ENCODE measurements at places on chromosomes 1 and 21. TPM values are rescaled to one million over a fixed set of nuclear protein-coding genes. Genes with fewer than 3 reads are reported as not detected.

DNA sequence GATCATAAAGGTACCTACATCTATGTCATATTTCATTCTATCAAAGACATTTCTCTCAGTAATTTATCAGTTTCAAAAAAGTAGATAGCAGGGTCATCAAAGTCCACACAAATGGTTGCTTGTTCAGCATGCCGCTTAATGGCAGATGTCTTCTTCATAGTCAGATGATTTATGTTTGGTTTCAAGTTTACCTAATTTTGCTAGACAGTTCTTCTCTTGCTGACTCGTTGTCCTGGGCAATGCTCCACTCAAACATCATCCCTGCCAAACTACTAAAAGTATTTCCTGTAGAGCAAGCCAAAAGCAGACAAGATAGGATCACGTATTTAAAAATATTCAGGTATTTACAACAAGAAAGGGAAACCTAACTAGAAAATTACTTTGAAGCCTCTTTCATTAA is 13.6 kb downstream of the NUP210L start:
- H3K4me3 ChIP-seq, result no peak overlapping the region
- no peaks in the 10 kb centered on the region for H3K36me3 ChIP-seq
- no peak for DNase-seq
- H3K4me1 ChIP-seq, result no peaks in the 10 kb centered on the region
- no peaks in the 10 kb centered on the region for H3K27me3 ChIP-seq

- H3K27ac ChIP-seq, result no peak overlapping the region
- no peaks in the 10 kb centered on the region for H3K36me3 ChIP-seq
- H3K27me3 ChIP-seq, result no peaks in the 10 kb centered on the region
- DNase-seq, result no peak
- H3K4me1 ChIP-seq, result peaks cover 13% of the 10 kb centered on the region
Measured at GRCh38 chr1:159884296-159884695, 15.7 kb downstream of the CFAP45 start.

CCDC27 gene
- total RNA-seq, result not detected

DNA sequence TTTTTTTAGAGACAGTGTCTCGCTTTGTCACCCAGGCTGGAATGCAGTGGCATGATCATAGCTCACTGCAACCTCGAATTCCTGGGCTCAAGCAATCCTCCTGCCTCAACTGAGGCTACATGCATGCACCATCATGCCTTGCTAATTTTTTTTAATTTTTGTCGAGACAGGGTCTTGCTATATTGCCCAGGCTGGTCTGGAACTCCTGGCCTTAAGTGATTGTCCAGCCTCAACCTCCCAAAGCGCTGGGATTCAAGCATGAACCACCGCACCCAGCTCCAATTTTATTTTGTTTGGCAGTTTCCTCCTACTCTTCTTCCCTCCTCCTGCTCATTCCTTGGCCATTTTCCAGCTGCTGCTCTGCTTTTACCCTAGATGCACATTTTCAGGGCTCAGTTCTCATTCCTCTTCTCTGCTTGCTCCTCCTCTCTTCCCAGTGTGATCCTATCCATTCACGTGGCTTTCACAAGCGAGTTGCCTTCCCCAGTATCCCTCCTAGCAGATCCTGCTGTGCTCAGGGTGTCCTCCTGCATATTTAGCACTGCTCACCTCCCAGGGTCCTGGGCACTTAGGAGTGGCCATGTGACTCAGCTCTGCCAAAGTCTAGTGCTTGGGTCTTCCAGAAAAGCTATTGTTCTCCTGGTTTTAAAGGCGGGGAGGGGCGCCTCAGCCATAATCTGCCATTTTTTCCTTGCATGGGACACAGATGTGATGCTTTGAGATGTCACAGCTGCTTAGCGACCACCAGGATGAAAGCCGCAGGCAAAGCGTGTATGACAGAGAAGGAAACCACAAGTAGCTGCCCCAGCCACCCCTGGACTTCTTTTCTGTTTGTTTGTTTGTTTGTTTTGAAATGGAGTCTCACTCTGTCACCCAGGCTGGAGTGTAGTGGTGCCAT is 33.7 kb downstream of the PSEN2 start:
- no peak overlapping the region for H3K27ac ChIP-seq
- no peaks in the 10 kb centered on the region for H3K27me3 ChIP-seq
- H3K4me1 ChIP-seq, result no peaks in the 10 kb centered on the region

DNA sequence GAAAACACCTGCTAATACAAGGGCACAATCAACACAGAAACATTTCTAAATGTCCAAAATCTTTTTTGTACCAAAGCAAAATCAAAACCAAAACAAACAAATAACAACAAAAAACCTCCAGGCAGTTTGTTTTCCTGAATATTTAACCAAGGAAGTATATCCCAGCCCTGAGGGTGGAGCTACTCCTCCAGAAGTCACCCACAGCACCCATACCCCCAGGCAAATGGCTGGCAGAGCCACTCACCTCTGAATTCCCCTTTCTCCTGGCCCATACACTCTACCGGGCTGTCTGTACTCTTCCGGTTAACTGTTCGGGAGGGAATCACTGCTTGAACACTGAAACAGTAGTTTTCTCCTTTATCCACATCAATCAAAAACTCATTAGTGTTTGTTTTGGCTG is 9.5 kb downstream of the F3 start:
- no peaks in the 10 kb centered on the region for H3K27me3 ChIP-seq
- peaks cover 15% of the 10 kb centered on the region for H3K4me1 ChIP-seq
- H3K36me3 ChIP-seq, result peaks cover 56% of the 10 kb centered on the region
- no peak overlapping the region for H3K27ac ChIP-seq
- no peak for DNase-seq

TNFRSF1B gene
- 67.0 TPM for total RNA-seq

DNA sequence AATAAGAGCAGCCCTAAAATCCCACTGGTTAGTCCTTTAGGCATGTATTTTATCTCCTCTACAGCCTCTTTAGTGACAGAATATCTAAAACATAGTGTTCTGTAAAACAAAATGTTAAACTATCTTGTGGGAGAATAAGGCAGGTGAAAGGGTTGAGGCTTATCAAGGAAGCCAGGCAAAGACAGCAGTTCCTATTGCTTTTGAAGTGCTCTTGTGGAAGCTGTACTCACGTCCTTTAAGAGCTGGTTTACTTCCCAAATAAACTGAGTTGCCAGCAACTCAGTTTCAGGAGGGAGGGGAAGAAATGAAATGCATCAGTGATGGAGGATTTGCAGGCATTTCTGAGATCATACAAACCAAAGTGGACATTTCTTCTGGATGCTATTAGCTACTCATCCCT is 529.6 kb upstream of the ZRANB2 start:
- no peak overlapping the region for H3K4me3 ChIP-seq
- H3K27me3 ChIP-seq, result no peaks in the 10 kb centered on the region
- no peaks in the 10 kb centered on the region for H3K36me3 ChIP-seq
- no peak for DNase-seq
- no peaks in the 10 kb centered on the region for H3K4me1 ChIP-seq

- H3K27ac ChIP-seq, result no peak overlapping the region
- no peaks in the 10 kb centered on the region for H3K27me3 ChIP-seq
- no peaks in the 10 kb centered on the region for H3K4me1 ChIP-seq
- H3K36me3 ChIP-seq, result no peaks in the 10 kb centered on the region
- no peak for DNase-seq
- no peak overlapping the region for H3K4me3 ChIP-seq
Measured at GRCh38 chr1:212825798-212826452, 21.5 kb downstream of the SPATA45 start.

- no peak for DNase-seq
- H3K4me3 ChIP-seq, result no peak overlapping the region
- no peaks in the 10 kb centered on the region for H3K4me1 ChIP-seq
Measured at GRCh38 chr1:76857973-76858372, 9.3 kb upstream of the ST6GALNAC5 start.

IFNLR1 gene
- 11.7 TPM for total RNA-seq

DNA sequence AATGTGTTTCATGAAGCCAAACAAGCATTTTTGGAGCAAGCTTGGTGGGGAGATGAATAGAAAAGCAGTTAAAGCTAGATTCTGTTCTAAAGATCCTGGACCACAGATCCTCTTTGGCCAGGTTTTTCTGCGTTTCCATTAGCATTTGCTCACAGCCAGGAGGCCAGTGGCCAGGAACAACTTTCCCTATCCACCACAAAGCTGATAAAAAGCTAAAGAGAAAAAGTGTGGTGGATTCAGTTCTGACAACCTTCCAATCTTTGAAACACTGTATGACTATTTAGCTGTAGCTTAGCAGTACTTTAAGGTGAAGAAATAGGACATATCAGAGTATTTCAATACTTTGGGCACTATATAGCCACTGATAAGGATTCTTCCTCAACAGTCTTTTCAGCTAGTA is 3.0 kb upstream of the NEK7 start:
- H3K27ac ChIP-seq, result no peak overlapping the region
- DNase-seq, result no peak
- H3K27me3 ChIP-seq, result no peaks in the 10 kb centered on the region
- H3K4me3 ChIP-seq, result no peak overlapping the region
- peaks cover 14% of the 10 kb centered on the region for H3K4me1 ChIP-seq
- H3K36me3 ChIP-seq, result no peaks in the 10 kb centered on the region

DNA sequence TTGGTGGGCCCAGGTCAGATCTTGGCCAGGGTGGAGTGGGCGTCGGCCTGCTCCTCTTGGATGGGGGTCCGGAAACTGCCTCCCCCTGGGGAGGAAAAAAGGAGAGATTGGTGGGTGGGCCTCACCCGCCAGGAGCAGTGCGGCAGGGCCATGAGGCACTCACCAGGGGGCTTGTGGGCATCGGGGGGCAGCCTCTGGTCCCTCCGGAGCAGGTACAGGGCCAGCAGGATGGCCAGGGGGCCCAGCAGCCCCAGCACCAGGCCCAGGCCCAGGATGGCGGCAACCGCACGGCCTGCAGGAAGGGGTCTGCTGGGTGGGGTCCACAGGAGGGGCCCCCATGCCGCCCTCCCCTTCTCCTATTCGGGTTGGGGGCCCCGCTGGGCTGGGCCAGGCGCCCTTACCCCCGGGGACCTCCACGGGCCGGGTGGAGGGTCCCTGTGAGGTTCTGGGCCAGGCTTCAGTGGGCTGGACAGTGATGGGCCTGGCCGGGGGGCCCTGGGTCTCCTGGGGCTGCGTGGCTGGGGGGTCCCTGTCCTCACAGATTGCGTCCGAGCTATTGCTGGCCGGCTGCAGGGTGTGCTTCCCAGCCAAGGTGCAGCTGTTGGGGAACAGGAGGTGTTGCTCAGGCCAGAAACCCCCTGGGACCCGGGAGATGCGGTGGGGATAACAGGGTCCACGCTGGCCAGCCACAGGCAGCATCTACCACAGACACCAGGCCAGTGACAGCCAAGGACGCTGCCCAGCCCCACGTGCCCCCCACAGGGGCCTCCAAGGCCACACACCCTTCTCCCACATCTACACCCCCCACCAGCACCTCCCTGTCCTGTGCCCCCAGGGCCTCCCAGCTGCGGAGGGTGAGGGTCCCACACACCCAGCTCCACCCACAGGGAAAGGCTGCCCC is 2.2 kb downstream of the TNFRSF4 start:
- H3K4me1 ChIP-seq, result peaks cover 22% of the 10 kb centered on the region
- peak; percentile 38 for DNase-seq
- peak overlapping the region; percentile 71 for H3K27ac ChIP-seq
- peaks cover 11% of the 10 kb centered on the region for H3K36me3 ChIP-seq

DNA sequence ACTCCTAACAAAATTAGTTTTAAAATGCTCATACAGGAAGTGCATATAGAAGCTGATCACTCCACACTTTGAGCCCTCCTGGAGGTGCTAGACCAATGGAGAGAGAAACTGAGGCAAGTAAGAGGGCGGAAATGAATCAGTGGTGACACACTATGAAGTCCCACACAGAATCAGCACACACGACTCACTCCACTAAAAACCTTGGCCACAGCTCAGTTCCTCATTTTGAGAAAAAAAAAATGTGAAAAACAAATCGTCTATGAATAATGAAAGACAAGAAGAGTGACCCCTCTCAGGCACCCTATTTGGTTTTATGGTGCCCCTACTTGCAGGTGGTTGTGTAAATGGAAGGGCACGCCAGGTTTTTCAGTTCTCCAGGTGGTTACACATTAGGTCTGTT is 675.1 kb upstream of the BRINP3 start:
- DNase-seq, result no peak
- H3K4me1 ChIP-seq, result no peaks in the 10 kb centered on the region
- H3K4me3 ChIP-seq, result no peak overlapping the region
- H3K27ac ChIP-seq, result no peak overlapping the region

- DNase-seq, result no peak
- no peak overlapping the region for H3K4me3 ChIP-seq
- no peaks in the 10 kb centered on the region for H3K36me3 ChIP-seq
- peaks cover 9% of the 10 kb centered on the region for H3K27me3 ChIP-seq
Measured at GRCh38 chr21:42113926-42114409, 42.9 kb downstream of the UMODL1 start.

GRCh38 chr1:108573183-108573582 is 13.3 kb downstream of the EEIG2 start:
- H3K4me1 ChIP-seq, result peaks cover 9% of the 10 kb centered on the region
- H3K36me3 ChIP-seq, result no peaks in the 10 kb centered on the region
- no peak overlapping the region for H3K27ac ChIP-seq
- no peak overlapping the region for H3K4me3 ChIP-seq
- DNase-seq, result no peak

GRCh38 chr1:117567976-117568375 is 37.9 kb upstream of the TENT5C start:
- DNase-seq, result no peak
- H3K36me3 ChIP-seq, result no peaks in the 10 kb centered on the region
- no peak overlapping the region for H3K27ac ChIP-seq
- H3K4me1 ChIP-seq, result peaks cover 30% of the 10 kb centered on the region

DNA sequence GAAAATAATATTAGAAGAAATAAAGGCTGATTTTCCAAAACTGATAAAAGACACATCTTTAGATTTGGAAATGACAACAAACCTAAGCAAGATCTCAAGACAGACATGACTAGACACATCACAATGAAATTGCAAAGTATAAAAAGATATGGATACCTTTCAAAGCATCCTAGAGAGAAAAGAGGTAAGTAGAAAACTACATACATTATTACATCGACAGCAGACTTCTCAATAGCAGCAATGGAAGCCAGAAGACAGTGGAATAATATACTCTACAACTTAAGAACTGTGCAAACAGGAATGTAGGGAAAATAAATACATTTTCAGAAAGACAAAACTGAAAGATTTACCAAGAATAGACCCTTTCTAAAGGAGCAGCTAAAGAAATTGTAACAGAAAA is 50.2 kb downstream of the DENND1B start:
- no peak for DNase-seq
- H3K4me3 ChIP-seq, result no peak overlapping the region
- H3K27ac ChIP-seq, result no peak overlapping the region
- H3K36me3 ChIP-seq, result no peaks in the 10 kb centered on the region

GRCh38 chr1:26477446-26478152 is 5.4 kb downstream of the HMGN2 start:
- peaks cover 27% of the 10 kb centered on the region for H3K4me1 ChIP-seq
- H3K27ac ChIP-seq, result no peak overlapping the region
- no peaks in the 10 kb centered on the region for H3K27me3 ChIP-seq
- no peak for DNase-seq
- H3K36me3 ChIP-seq, result peaks cover 60% of the 10 kb centered on the region

ATP1B1 gene
- 173 TPM for total RNA-seq

GRCh38 chr1:199684686-199685273 is 342.7 kb upstream of the NR5A2 start:
- no peak for DNase-seq
- H3K27ac ChIP-seq, result no peak overlapping the region
- no peaks in the 10 kb centered on the region for H3K36me3 ChIP-seq

Data from lower lobe of right lung (tissue), 2 donors.